ENCODE measurements at places on chromosomes 6 and 20. TPM values are rescaled to one million over a fixed set of nuclear protein-coding genes. Genes with fewer than 3 reads are reported as not detected.

DNA sequence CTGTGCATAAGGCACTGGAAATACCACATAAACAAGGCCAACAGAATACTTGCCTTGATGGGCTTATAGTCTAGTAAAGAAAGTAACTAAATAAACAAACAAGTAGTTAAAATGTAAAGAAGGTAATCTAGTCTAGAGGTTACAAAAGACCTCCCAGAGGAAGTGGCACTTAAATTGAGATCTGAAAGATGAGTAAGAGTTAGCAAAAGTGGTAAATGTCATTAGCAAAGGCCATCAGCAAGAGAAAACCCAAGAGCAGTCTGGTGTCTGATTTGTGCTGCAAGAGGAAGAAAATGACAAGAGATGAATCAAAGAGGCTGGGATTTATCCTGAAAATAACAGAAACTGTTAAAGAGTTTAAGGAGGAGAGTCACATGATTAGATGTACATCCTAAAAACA, 96.6 kb upstream of the SMLR1 start:
- DNase-seq: no peak

The PNLDC1 gene
- total RNA-seq: not detected

DNA sequence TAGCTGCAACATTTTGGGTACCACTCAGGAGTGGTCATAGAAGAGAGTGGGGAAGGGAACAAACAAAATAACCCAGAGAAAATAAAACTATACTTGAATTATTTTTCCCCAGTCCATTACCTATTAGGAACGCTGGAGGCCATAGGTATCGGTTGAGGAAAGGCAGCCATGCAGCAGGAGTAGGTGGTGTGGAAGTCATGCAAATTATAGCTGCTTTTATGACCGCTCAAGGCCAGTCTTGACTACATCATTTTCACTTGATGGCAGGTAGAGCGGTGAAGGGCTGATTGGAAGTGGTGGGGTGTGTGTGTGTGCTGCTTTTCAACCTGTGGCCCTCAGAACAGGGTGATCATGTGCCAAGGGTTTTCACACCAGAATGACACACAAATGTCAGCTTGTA, 36.5 kb upstream of the KIF13A start:
- no peak for DNase-seq

The MCHR2 gene
- total RNA-seq: 12.8 TPM

DNA sequence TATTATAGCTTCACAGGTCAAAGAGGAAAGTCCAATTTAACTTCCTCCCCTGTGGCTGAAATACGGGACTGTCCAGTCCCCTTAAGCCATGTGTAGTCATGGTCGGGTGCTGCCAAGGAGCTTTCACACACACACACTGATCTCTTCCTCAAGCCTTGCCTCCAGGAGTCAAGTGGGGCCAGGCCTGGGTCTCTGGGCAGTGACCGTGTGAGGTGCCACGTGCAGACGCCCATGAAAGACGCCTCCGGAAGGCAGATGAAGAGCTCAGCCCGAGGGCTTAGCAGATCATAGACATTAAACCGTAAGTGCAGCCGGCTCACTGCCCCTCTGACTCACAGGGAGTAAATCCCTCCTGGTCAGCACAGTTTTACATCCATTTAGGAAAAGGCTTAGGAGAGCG, 4.2 kb downstream of the GABRR2 start:
- DNase-seq: peak; percentile 83

The PERP gene
- 46.0 TPM for total RNA-seq

- DNase-seq: peak; percentile 35
These were observed 20.1 kb upstream of the RNGTT start for GRCh38 chr6:88983532-88983931.

GRCh38 chr20:4009309-4009708, 6.0 kb downstream of the RNF24 start:
- DNase-seq: no peak

- DNase-seq: peak; percentile 59
These were observed 111.7 kb upstream of the SLC22A23 start for GRCh38 chr6:3568396-3569082.

DNA sequence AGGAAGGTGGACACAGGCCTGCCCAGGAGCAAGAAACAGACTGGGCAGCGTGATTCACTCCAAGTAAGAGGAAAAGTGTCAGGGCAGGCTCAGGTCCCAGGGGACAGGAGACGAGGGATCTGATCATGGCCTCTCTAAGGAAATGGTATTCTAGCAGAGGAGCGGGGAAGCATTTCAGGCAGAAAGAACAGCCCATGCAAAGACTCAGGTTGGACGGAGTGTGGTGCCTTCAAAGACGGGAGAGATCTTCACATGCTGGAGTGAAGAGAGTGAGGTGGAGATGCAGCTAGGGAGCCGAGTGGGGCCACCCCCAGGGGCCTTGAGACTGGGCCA, 161.1 kb downstream of the SYCP2 start:
- DNase-seq: no peak

DNA sequence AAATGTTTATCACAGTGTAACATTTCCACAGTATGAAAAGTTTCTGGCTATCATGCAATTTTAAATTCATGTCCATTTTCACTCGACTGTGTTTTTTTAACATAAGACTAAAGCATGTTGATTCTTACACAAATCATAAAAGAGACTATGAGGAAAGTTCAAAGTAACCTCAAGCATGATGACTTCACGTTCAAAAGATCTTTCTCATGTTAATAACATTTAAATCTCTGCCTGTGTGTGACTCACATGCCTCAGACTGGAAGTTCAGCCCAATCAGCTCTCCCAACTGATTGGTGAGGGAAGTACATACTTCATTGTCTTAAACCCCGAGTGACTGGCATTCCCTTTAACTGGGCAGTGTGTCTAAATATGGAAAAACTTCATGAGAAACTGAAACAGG, 37.4 kb downstream of the ATXN1 start:
- DNase-seq: peak; percentile 96

The DSP gene
- total RNA-seq: 74.9 TPM

The BANF2 gene
- total RNA-seq: 2.2 TPM

The FRMD1 gene
- total RNA-seq: 1.7 TPM

The CEP250 gene
- total RNA-seq: 3.9 TPM

DNA sequence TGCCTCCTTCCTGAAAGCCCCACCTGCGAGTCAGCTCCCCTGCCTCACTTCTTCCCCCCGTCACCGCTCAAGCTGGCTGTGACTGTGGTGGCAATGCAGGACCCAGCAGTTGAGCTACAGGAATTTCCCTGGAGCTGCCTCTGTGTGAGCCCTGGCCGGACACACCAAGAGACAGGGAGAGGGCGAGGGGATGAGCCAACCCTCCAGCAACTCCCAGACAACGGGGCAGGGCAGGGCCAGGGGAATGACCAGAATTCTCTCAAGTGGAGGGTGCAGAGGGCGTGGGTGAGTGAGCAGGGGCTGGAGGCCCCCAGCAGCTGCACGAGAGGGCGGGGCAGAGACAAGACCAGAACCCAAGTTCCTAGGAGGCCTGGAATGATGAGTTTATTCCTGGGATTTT, 4.9 kb upstream of the ARFGAP1 start:
- peak; percentile 78 for DNase-seq

The SLCO4A1 gene
- 24.1 TPM for total RNA-seq

GRCh38 chr6:25404091-25404490, 124.9 kb downstream of the CARMIL1 start:
- DNase-seq: no peak

- DNase-seq: no peak
These were observed 533.7 kb downstream of the DOK5 start for GRCh38 chr20:55009066-55009465.

DNA sequence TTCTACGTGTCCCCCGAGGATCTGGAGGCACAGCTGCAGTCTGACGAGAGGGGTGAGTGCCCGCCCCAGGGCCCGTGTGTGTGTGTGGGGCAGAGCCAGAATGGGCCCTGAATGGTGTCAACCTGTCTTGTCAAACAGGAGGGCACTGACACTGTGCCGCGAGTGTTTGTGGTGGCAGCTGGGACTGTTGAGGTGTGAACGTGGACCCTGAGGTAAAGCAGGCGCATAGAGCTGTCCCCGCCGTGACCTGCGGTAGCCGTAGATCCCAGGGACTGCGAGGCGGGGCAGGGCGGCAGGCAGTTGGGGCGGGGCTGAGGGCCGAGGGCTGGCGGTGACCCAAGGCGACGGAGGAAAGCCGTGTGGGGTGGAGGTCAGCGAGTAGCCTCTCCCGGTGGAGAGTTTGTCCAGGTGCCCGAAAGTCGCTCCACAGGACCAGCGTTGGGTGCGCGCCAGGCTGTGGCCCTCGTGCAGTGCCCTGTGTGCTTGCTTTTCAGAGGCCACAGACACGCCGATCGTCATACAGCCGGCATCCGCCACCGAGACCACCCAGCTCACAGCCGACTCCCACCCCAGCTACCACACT, 25.2 kb downstream of the UCKL1 start:
- DNase-seq: no peak

- DNase-seq: no peak
These were observed 154.7 kb upstream of the RIN2 start for GRCh38 chr20:19603376-19603750.

The SPAG4 gene
- total RNA-seq: 15.6 TPM

DNA sequence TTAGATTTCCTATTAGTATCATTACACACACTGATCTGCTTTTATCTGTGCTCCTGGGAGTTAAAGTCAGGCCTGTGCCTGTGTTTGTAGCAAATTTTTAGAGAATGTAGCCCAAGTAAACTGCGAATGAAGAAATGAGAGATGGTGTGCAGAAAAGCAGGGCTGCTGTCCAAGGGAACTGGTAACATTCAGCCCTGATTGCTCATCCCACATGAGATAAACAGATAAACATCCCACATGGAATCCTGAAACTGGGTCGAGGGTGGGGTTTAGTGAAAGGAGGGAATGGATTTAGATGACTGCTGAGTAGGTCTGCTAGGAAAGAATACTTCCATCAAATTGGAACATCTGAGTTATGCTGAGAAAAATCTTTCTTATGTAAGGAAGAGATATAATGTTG, 69.1 kb downstream of the GRIK2 start:
- no peak for DNase-seq

The MUCL3 gene
- 2.4 TPM for total RNA-seq

DNA sequence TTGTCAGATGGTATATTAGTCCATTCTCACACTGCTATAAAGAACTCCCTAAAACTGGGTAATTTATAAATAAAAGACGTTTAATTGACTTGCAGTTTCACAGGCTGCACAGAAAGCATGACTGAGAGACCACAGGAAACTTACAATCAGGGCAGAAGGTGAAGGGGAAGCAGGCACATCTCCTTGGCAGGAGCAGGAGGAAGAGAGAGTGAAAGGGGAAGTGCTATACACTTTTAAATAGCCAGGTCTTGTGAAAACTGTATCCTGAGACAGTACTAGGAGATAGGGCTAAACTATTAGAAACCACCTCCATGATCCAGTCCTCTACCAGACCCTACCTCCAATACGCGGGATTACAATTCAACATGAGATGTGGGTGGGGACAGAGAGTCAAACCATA, 193.9 kb upstream of the KCNG1 start:
- DNase-seq: no peak

- DNase-seq: no peak
These were observed 531.8 kb upstream of the EYS start for GRCh38 chr6:66238851-66239250.

GRCh38 chr6:46935687-46936086, 13.9 kb upstream of the ADGRF5 start:
- DNase-seq: no peak

The LIME1 gene
- total RNA-seq: 1.2 TPM

- no peak for DNase-seq
These were observed 64.0 kb downstream of the RSPO3 start for GRCh38 chr6:127182501-127182900.

DNA sequence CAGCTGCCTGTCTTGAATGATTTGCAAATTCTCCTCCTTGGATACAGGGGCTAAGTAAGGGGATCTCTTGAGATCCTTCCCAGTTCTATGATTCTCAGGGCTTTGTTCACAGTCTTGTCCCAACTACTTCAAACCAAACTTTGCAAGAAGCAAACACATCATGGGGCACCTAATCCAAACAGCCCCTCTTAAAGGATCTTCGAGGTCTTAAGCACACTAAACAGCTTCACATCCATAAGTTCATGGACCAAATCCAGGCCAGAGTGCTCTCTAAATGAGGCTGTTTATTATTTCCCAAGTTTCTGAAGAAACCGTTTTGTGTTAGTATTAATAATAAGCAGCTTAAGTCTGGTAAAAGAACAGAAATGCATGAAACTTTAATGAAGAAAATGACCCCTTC, 75.2 kb downstream of the KIF6 start:
- peak; percentile 7 for DNase-seq

DNA sequence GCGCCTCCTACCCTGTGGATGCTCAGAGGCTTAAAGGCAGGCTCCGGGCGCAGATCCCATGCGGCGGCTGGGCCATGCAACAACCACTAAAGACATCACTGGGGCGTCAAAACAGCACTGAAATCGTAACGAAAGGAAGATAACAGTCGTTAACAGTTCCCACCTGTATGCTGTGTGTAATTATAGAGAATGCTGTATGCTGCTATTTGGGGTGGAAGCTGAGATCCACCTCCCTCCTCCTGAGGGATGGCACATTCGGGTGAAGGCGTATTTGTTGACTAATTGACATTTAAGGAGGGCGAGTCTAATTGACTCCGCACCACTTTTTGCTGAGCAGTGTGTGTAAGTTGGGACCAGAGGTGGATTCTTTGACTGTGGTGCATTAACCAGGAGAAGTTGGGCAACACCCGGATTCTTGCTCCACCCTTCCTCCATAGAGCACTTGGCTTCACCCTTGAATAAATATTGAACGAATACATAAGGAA, 687 bp downstream of the SLC35A1 start:
- peak; percentile 26 for DNase-seq

The KIAA0408 gene
- 2.9 TPM for total RNA-seq

DNA sequence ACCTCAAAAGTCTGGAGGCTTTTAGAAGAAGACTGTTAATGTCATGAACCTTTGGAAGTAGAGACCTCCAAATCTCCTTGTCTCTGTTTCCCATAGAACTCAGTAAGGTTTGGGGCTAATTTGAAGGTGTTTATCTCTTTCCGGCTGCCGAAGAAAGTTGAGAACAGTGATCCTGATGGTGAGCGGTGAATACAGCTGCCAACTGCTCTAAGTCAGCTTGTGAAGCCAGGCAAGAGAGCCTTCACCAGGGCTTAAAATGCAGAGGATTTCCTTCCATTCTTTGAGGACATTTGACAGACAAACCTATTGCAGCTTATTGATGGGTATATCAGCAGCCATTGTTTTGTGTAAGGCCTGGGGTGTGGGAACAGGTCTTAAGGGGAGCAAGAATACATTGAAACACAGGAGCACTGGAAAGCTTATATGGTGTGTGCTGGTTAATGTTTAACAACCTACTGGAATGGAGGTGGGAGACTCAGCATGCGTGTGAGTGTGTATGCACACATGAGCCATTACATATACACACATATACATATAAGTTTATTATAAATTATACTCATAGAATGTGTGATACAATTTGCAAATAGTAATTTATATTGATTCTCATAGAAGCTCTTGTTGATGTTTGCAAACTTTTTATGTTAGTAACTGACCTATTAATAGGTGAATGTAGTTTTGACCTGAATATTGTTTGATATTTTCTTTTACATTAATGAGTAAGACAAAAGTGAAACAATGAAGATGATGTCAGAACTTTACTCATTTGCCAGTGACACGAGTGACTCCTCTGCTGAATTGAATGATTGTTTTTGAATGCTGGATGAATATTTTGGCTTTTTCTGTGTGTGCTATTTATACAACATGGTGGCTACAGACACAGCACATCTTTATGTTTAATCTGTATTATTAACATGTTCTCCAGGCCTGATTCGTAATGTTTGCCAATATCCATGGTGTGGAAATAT, 18.1 kb downstream of the PLEKHG1 start:
- no peak for DNase-seq

All from umbilical cord (tissue), 2 donors.